ENCODE measurements at places on chromosomes 13 and 19. TPM values are rescaled to one million over a fixed set of nuclear protein-coding genes. Genes with fewer than 3 reads are reported as not detected.

The PEX11G gene
- 6.4 TPM for total RNA-seq

The CDC42EP5 gene
- 3.0 TPM for total RNA-seq

DNA sequence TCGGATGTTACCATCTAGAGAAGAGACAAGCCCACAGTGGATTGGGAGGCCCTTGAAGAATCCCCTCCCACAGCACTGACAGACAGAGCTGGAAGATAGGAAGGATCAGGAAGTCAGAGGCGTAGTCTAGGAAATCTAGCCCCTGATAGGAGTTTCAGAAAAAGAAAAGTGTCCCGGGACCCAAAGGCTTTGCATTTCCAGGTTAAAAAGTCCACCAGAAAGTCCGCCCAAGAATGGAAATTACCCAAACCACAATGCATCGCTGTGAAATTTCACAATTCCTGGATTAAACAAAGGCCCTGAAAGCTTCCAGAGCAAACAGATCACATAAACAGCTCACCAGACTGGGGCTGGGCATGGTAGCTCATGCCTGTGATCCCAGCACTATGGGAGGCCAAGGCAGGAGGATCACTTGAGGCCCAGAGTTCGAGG lies 146.9 kb downstream of the KDM4B start:
- peak; percentile 8 for DNase-seq

DNA sequence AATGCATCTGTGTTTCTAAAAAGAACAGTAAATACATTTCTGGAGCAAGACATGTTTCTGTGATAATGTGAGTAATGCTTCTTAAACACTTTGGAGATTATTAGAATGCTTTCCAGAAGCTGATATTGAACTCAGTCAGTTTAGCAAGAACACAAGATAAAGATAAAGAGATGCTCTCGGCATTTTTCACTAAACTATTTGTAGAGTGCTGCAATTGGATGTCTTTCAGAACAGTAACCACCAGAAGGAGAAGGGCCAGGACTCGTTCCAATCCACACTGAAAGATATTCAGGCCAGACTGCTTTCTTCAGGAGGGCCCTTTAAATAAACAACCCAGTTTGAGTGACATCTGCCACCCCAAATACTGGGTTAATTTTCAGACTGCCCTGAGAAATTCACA lies 456.0 kb downstream of the TBC1D4 start:
- DNase-seq = no peak

GRCh38 chr19:43305642-43306041 lies 36.3 kb upstream of the PSG9 start:
- peak; percentile 20 for DNase-seq

GRCh38 chr13:74825152-74825937 lies 656.6 kb downstream of the TBC1D4 start:
- peak; percentile 88 for DNase-seq

- no peak for DNase-seq
Observed at GRCh38 chr19:45104658-45105349, 11.8 kb downstream of the PPP1R37 start.

DNA sequence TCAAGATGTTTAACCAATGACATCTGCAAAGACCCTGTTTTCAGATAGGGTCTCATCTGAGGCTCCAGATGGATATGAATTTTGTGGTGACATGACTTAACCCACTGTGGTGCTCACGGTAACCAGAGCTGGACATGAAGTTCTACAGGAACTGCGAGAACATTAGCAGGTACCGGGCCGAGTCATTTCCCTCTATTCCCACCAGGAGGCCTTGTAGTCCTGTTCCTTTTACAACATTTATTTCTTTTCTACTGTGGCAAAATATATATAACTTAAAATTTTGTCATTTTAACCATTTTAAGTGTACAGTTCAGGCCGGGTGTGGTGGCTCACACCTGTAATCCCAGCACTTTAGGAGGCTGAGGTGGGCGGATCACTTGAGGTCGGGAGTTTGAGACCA lies 7.6 kb upstream of the TSPAN16 start:
- DNase-seq = peak; percentile 35

DNA sequence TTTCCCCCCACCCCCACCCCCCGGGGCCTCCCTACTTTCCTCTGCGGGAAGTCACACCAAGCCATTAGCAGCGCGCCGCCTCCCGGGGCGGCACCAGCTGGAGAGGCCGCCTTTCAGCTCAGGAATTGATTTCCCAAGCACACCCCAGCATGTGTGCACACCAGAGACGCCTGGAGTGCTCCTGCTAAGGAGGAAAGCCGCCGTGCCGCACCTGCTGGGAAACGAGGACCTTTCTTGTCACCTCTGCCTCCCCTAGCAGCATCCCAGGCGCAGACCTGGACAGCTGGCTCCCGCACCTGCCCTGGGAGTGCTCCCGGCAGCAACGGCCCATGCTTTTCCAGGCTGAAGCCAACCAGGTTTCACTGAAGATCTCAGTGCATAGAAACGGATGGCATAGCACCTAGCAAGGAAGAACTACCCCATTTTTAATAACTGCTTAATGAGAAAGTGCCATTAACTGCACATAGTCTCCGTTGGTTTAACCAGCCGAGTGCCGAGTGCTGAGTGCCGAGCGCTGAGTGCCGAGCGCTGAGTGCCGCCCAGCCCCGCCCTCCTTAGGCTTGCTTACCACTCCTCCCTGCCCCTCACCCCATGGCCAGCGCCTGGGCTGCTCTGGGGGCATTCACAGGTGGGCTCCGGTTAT lies 165.0 kb downstream of the USP12 start:
- peak; percentile 41 for DNase-seq

- DNase-seq = peak; percentile 80
Observed at GRCh38 chr13:113928685-113929627, 44.9 kb downstream of the C13orf46 start.
